Cortex of kidney (tissue), 1 donor: ENCODE measurements at places on chromosomes 11 and 22.

DNA sequence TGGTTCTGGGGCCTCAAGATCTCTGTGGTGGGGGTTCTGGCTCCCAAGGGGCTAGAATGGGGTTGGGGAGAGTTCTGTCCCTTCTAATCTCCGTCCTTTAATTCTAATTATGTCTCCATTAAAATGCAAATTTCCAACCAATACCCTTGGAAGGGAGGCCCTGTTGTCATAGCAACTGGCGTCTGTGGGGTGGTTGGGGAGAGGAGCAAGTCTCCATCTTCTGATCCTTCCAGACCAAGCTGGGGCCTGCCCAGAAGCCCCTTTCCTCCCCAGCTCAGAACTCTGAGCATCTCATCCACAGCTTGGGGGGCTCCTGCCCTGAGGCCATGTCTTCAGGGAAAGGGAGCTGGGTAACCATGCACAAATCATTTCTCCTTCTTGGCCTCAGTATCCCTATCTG is 5.4 kb upstream of the RPS19BP1 start:
- no peak for DNase-seq

DNA sequence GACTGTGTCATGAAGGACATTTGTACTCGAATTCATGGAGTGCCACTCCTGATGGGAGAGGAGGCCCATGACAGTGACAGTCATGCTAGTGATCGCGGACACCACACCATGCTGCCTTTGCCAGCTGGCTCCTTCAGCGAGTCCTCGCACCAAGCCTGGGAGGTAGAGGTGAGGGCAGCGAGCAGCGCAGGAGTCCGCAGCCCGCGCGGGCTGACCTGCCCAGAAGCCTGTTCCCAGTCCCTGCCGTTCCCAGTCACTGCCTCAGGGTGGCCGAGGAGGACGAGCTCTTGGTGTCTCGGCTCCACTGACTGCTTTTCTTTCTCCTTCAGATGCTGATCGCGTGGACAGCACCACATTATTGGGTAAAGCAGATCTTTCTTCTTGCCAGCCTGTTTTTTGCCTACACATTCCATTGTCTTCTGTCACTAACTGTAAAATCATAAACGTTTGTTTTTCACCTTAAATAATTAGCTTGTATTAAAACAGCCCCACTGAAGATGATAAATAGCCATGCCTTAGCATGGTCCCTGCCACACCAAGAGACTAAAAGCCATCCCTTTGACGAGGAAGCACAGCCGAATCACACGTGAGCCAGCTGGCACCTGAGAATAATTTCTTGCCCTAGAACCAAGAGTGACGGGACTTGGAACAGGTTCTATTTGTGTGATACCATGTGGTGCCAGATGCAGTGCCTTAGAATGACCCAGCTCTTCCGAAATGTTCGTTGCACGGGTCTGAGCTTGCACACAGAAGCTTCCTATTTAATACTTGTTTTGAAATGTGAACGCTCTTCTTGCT is 25.5 kb downstream of the FAM118A start:
- DNase-seq: no peak

GRCh38 chr22:50076646-50077535 is 8.3 kb downstream of the MLC1 start:
- no peak for DNase-seq

- DNase-seq: no peak
Measured at GRCh38 chr11:122192634-122193255, 76.7 kb upstream of the BLID start.

DNA sequence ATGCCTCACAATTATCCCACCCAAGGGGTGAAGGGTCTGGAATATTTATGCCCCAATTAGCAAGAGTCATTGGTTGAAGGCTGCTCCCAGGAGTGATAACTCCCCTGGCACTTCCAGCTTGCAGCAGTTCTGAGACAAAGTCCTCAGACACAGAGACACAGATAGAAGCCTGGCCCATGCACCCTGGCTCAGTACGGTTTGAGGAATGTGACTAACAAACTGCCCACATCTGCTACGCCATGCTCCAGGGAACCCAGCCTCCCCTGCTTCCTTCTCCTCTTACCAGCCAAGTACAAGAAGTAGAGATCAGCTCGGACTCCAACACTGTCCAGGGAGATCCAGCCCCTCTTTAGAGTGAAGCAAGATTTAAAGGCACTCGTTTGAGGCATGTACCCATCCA is 48.5 kb upstream of the BMAL1 start:
- no peak for DNase-seq

DNA sequence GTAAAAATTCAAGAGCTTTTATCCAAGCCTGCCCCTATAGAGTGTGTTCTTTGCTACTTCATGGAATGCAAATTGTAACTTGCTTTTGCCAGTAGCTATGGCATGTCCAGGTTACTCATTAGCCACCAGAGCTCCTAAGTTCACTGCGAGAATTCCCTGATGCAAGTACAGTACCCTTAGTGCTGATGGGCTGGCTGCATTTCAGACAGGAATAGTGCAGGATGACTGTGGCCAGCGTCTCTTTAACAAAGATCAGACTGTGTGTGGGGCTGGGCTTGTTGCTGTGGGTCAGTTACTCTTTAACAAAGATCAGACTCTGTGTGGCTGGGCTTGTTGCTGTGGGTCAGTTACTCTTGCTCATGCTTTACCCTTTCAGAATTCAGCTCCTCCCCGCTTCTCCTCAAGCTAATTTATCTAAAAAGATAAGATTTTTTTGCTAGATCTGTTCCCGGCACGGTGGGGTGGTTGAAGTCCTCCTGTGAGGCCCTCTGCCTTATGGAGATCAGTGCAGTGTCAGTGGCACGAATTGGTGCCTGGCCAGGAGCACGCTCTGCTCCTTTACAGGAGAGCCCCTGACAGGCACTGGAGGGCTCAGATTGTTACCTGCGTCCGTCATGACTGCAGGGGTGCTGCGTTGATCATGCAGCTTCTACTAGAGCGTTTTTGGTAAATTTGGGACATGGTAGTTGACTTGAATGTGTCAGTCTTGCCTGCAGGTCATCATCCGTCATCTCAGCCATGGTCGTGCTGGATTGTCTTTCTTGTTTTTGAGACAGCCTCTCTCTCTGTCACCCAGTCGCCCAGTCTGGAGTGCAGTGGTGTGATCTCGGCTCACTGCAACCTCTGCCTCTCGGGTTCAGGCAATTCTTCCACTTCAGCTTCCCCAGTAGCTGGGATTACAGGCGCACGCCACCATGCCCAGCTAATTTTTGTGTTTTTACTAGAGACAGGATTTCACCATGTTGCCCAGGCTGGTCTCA is 27.0 kb downstream of the AP2A2 start:
- DNase-seq: no peak

GRCh38 chr22:20573176-20573832 is 65.9 kb downstream of the MED15 start:
- DNase-seq: no peak

GRCh38 chr22:19802001-19802893 is 41.7 kb downstream of the TBX1 start:
- no peak for DNase-seq

DNA sequence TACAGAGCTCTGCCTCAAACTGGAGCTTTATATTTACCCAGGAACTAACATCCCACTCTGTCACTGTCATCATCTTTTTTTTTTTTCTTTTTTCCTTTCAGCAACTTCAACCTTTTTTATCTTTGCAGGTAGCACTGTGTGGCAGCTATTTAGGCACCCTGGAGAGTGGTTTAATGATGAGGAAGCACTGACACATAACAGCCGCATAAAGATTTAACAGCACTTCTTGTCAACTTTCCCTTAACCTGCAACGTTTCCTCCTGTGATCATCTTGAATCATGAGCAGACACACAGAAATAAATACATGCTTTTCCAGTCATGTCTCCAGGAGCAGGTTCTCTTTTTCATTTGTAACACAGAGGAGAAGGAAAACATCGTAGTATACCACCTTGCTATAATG is 34.8 kb downstream of the PDGFD start:
- no peak for DNase-seq

- no peak for DNase-seq
Measured at GRCh38 chr11:59418156-59418555, 8.1 kb downstream of the OR5A2 start.

DNA sequence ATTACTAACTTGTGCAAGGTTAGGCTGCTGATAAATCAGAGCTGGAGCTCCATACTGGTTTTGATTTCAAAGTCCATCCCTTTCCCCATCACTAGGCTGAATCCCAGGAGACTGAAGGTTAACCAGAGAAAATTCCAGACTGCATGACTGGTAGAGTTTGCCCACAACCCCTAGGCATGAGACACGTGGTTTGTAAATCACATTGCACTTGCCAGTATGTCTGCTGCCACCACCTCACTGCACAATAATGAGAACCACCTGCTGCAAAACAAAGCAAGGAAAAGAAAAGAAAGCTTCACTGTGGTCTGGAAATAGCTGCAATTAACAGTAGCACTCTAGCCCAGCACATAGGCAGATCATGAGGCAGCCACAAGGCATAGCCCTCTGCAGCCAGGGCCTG is 67.6 kb upstream of the NTM start:
- DNase-seq: no peak

- no peak for DNase-seq
Measured at GRCh38 chr22:47055073-47055355, 292.6 kb downstream of the TBC1D22A start.

DNA sequence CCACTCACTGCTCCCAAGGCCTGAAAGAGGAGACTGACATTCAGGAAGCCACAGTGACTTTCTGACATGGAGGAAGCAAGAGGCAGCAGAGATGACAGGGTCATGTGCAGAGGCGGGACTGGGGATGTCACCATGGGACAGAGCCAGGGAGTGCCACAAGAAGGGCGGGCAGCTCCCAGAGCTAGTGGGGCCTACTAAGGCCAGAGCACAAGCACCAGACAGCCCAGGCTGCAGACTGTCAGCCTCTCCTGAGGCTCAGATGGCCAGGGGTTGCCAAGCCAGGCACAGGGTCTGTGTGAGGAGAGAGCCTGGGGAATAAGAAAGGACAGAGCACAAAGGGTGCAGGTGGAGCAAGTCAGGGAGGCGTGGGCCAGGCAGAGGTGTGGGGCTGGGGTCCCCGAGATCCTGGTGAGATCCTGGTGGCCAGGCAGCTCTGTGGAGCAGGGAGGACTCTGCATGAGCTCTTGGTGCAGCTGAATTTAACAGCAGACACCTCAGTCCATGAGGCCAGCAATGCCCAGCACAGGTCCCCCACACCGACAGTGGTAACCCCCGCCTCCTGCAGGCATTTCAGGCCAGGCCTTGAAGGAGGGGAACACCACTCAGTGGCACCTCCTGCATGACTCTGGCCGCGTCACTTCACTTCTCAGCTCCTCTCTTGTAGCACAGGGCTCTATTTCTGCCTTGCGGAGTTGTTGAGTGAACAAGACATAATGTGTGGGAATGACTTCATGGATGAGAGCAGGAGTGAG is 52.3 kb downstream of the SGSM3 start:
- no peak for DNase-seq

- no peak for DNase-seq
Measured at GRCh38 chr22:26580240-26580962, 9.5 kb downstream of the TPST2 start.

DNA sequence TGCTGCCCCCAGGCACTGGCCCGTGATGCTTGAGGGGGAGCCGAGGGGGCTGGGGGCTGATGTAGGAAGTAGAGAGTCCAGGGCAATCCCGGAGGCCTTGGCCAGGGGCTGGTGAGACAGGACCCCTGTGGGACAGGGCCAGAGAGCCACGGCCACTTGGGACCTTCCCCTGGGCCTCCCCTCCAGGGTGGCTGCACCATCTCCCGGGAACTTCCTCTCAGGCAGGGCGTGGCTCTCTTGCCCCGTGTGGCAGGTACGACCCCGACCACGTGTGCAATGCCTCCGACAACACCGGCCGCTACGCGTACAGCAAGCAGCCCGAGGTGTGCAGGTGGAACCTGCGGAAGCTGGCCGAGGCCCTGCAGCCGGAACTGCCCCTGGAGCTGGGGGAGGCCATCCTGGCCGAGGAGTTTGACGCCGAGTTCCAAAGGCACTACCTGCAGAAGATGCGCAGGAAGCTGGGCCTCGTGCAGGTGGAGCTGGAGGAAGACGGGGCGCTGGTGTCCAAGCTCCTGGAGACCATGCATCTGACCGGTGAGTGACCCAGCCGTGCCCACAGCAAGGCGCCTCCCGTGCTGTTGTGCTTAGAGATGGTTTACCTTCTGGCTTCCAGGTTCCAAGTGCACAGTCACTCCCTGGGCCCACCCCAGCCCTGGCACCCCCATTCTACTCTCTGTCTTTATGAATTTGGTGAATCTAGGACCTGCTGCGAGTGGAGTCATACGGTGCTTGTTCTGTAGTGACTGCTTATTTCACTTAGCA is 9.7 kb downstream of the SELENOO start:
- no peak for DNase-seq

- no peak for DNase-seq
Measured at GRCh38 chr11:64854157-64854533, 9.7 kb upstream of the CDC42BPG start.

GRCh38 chr11:21908211-21908610 is 284.7 kb upstream of the ANO5 start:
- no peak for DNase-seq

GRCh38 chr22:20974336-20974955 is 7.4 kb downstream of the AIFM3 start:
- no peak for DNase-seq

- DNase-seq: no peak
Measured at GRCh38 chr11:124473476-124473875, 28.0 kb upstream of the OR8B8 start.

DNA sequence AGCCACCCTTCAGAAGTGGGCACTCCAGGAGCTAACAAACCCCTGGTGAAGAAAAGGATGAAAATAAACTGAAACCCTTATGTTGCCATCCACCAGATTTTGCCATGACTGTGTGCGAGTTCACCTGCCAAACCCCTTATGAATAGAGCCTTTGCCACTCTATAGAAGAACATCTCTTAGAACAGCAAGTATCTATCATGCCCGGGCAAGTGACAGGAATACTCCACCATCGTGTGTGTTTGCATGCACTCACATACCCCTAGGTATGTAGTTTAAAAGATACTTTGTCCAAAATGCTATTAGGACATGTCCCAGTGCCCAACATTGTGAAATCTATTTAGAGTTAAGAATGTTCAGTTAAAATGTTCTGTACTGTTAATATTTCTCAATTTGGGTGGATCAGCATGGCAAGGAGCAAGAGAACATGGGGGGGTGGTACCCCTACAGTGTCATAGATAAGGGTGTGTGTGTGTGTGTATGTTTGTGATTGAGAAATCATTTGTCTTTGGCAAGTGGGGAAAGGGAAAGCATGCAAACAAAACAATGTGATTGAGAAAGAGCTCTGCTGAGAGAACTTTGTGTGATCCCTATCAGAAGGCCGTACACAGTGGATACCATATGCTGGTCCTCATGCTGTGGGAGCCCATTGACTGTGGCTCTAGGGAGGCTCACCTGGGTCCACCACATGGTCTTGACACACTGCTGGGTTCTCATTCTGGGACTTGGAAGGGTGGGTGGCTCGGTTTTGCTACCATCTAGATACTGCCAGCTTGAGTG is 94.9 kb downstream of the ZBTB16 start:
- no peak for DNase-seq

- DNase-seq: no peak
Measured at GRCh38 chr11:114137838-114138237, 78.3 kb downstream of the ZBTB16 start.

- DNase-seq: no peak
Measured at GRCh38 chr22:19016081-19016766, 80.1 kb upstream of the PRODH start.

GRCh38 chr11:27201454-27202302 is 161.1 kb downstream of the BBOX1 start:
- no peak for DNase-seq

- DNase-seq: no peak
Measured at GRCh38 chr11:10444725-10445315, 10.2 kb upstream of the AMPD3 start.

GRCh38 chr11:6604790-6605189 is 1.2 kb downstream of the ILK start:
- DNase-seq: no peak

- DNase-seq: no peak
Measured at GRCh38 chr11:64268893-64269539, 15.4 kb downstream of the BAD start.
